NCI-H1092 treated with DMSO at 0.1 percent for 48 hours (cell line): ENCODE measurements at places on chromosomes 1 and 21.

GRCh38 chr21:43268804-43269186 lies 100.0 kb downstream of the CRYAA start:
- DNase-seq = no peak

- no peak for DNase-seq
Measured at GRCh38 chr21:35818597-35818996, 241.7 kb downstream of the SETD4 start.

GRCh38 chr1:82319546-82319945 lies 518.8 kb downstream of the ADGRL2 start:
- DNase-seq = no peak

DNA sequence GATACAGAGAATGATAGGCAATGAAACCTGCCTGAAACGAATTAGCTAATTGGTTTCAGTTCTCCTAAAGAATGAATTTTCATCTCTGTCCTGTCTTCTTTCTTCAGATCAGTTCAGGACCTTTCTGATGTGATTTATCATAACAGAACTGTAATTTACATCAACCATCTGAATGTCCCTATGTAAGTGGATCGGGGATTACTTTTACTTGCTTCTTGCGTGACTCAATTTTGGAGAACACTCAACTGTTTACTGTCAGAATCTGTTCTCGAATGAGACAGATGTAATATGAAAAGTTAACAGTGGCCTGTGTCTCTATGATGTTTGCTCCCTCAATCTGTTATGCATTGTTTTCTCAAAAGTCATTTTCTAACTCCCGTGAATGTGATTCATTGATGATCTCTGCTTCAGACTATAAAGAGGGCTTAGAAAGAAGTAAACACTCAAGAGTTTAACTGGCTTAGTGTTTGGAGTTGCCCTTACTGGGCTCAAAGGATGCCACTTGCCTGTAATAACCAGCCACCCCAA lies 111.0 kb downstream of the GABPA start:
- no peak for DNase-seq

GRCh38 chr21:46454142-46454541 lies 4.5 kb upstream of the DIP2A start:
- no peak for DNase-seq

DNA sequence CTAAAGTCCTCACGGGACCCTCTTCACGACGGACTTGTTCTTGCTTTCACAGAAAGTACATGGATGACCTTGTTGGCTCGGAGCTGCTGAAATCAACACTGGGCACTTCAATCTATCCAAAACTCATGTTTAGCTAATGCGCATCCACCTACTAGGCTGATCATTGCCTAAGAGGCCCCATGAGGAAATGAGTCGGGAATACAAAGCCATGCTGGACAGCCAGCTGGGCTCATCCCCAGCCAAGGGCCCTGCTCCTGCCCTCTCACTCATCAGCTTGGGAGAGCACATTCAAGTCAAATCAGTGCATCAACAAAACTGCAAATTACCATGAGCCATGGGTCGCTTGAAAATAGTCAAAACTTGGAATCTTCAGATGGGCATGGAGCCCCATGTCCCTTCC lies 14.8 kb upstream of the HEYL start:
- no peak for DNase-seq

DNA sequence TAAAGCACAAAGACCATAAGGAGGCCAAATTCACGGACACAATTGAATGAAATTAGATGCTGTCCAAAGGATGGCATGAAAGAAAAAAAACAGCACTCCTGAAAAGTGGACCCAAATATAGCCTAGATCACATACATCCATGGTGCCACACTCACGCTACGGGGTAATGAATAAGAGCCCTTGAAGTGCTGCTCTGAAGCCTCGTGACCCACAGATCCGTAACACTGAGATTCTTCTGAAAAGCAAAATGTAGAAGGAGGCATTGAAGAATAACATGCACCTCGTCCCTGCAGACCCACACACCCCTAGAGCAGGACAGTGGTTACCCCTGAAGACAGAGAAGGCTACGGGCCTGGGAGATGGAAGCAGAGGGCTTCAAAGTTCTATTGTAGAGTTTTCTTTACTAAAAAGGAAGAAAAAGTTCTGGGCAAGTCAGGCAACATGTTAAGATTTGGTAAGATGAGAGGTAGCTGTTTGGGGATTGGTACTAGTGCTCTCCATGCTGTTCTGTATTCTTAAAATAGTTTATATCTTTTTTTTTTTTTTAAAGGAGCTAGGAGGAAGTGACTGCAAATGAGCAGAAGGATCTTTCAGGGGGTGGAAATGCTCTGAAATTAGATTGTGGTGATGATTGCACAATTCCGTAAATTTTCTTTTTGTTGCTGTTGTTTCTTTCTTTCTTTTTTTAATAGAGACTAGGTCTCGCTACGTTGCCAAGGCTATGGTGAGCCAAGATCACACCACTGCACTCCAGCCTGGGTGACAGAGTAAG lies 4.1 kb upstream of the ITGB2 start:
- DNase-seq = no peak

- DNase-seq = no peak
Measured at GRCh38 chr1:67604778-67605177, 80.2 kb upstream of the GADD45A start.

DNA sequence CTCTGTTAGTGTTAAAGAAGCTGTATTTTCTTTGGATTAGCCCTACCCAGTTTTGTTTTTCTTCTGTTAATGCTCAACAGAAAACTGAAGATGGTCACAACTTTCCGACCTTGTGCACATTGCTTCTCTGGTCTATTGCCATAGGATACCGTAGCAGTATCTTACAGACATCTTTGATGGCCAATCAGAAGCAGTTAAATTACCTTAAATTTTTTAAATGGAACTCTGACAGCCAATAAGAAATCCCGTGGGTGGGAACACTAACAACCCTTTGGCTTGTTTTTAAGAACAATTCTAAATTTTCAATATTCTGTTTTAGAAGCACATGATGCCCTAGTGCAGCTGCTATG lies 17.2 kb downstream of the NFYC start:
- peak; percentile 96 for DNase-seq

DNA sequence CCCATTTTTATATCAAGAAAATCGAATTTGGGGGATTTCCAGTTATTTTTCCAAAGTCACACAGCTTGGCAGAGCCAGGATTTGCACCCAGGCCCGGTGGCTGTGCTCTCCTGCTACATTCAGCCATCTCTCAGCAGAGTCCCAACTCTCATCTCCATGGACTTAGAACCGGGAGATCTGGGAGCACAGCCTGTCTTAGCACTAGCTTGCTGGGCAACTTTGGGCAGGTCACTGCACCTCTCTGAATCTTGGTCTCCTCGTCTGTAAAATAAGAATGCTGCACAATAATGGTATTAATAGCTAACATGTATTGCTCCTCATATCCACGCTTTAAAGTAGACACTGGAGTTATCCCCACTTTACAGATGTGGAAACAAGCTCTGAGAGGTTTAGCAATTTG lies 47.8 kb upstream of the PAX7 start:
- DNase-seq = no peak

DNA sequence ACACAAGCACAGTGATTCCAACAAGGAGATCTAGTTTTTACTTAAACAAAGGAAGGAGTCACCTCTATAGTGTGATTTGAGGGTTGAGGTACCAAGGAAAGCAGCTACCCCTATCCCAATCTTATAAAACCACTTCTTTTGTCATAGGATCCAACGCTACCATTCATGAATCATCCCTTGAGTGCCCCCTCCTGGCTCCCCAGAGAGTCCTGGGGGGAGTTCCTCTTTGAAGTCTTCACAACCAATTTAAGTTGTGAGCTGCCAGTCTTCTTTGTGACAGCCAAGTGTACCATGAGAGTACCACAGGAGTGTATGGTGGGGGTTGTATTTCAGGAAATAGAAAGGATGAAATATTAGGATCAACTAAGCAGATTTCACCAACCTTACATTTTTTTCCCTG lies 39.1 kb upstream of the NHLH2 start:
- DNase-seq = no peak

GRCh38 chr1:14508613-14509012 lies 89.9 kb upstream of the KAZN start:
- peak; percentile 31 for DNase-seq

- no peak for DNase-seq
Measured at GRCh38 chr1:179119513-179119912, 37.6 kb downstream of the TOR3A start.
